ENCODE measurements at places on chromosomes 3 and 15.

DNA sequence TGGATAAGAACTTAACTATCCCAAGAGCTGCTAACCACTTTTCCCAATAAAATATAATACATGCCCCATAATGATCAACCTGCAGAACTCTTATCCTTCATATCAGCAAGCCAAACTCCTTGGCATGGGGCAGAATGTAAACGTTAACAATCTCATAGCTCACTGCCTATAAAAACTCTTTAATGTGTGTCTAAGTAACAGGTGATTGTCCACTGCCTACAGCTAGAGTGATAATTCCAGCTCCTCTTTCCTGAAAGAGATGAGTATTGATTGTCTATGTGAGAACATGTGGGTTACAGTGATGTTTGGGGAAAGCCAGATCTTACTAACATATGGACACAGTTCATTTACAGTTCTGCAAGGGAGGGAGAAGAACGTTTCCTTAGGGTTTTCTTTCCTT lies 11.3 kb upstream of the GLCE start:
- no peak for DNase-seq

GRCh38 chr15:69557707-69558409 lies 105.2 kb downstream of the RPLP1 start:
- DNase-seq, result peak; percentile 12

DNA sequence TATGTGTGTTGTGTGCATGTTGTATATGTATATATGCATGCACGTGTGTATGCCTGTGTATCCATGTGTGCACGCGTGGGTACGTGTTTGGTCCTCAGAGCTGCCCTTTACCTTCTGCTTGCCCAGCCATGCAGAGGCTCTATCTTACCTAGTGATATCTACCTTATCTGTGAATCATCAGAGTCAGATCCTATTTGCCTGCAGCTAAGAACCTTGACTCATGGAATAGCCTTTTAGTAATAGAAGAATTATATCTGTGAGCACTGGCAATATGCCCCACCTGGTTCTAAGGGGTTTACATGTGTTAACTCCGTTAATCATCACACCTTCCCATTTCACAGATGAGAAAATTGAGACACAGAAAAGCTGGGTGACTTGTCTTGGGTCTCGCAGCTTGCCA lies 11.0 kb downstream of the PGPEP1L start:
- no peak for DNase-seq

DNA sequence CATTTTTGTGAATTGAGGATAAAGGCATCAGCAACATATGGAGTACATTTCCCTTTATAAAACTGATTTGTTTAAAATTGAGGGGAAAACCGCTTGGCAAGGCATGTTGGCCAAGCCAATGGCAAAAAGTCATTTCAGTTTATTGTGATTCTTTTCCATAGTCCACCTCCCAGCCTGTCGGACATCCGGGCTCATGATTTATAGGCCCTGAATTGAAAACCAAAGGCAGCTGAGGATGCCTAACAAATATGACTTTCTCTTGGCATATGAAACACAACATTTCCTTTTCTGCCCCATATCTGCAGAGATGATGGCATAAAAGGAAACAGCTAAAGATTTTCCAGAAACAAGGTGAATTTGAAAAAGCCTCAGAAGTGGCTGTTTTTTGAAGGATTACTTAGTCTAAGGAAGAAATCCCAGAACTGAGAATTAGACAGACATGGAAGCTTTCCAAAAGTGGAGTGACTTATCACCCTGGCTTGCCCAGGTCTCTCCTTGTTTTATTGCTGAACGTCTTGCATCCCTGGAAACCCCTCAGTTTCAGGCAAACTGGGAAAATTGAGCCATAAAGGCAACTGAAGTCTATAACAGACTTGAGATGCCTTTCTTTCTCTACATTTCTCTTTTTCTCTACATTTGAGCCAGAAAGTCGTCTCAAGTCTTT lies 74.0 kb downstream of the COL8A1 start:
- no peak for DNase-seq

DNA sequence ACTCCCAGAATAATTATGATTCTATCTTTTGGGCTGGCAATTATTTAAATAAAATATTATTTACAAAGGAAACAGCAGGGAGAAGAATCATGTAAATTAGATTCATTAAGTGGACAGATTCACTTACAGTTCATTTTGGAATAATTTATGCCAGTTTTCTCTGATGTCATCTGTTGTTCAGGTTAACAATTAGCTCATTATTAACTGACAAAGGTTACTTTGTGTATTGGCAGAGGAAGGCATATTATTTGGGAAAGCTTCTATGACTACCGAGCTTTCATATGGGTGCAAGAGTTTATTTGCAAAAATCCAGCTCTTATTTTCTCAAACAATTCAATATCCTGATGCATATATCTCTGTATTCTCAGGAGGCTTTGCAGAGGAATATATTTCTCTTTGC lies 224.4 kb downstream of the CHST2 start:
- DNase-seq, result no peak

DNA sequence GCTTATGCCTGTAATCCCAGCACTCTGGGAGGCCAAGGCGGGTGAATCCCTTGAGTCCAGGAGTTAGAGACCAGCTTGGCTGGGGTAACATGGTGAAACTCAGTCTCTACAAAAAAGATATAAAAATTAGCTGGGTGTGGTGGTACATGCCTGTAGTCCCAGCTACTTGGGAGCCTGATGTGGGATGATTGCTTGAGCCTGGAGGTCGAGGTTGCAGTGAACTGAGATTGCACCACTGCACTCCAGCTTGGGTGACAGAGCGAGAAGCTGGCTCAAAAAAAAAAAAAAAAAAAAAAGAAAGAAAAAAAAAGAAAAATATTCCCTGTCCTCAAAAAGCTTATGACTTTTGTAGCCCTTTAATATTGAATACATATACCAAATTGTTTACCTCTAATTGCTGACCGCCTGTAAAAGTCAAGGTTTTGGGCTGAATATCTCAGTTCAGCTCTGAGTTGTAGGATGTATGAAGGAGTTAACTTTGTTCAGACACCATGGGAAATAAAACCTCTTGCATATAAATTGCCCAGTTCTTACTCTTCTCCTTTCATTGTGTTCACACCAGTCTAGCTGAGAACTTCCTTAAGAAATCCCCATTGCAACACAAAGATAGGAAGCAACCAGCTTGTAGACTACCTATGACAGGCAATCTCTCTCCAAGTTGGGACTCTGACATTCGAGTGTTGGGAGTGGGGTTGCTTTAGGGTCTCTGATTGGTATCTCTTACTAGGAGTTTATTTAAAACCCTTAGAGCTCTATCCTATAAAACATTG lies 97.6 kb upstream of the RASGRP1 start:
- no peak for DNase-seq

GRCh38 chr3:76698136-76698706 lies 341.7 kb upstream of the ROBO2 start:
- DNase-seq, result no peak

DNA sequence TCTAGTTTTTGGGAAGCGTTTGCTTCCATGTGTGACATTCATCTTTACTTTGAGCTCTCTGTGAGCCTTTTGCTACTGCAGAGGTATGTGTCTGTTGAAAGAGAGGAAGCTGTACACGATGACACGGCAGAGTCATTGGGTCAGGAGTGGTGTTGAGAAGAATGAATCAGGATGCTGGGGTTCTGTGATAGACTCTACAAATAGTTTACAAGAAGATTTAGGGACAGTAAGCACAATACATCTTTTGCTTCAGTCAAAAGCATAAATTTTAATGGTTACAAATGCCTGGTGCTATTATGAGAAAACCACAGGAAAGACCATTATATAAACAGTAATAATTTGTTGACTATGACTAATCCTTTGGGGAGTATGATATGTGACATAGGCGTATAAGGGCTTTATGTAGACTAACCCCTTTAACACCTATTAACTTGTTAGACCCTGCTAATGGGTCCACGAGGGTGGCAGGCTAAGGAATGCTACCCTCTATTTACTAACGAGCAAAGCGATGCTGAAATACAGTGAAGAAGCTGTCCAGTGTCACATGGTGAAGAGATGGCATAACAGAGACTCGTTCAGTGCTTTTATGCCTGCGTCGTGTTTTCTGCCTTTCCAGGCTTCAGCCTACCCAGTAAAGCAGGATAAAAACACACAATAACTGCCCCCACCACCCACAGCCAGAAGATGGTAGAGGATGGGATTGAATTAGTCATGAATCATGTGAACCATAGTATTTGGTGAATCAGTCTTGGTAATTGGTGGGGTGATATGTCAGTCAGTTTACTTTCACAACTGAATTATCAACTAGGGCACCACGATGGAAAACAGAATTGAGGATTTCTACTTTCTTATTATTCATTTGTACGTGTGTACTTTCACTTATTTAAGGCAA lies 118.8 kb downstream of the LPP start:
- DNase-seq, result no peak

GRCh38 chr3:105647047-105647446 lies 221.8 kb downstream of the CBLB start:
- DNase-seq, result no peak

DNA sequence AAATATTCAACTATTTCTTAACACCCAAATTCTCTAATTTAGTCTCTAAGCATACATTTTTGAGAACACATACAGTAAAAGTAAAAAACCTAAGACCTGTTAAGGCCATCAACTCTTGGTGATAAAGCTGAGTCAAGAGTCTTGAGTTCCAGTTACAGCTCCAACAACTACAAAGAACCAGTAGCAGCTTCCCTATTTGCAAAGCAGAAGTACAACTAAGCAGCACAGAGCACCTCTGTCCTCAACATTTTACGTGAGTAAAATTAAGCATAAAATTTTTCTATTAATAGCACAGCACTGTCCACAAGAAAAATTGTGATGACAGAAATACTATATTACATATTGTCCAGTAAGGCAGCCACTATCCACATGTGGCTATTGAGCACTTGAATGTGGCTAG lies 4.4 kb downstream of the PCOLCE2 start:
- no peak for DNase-seq

DNA sequence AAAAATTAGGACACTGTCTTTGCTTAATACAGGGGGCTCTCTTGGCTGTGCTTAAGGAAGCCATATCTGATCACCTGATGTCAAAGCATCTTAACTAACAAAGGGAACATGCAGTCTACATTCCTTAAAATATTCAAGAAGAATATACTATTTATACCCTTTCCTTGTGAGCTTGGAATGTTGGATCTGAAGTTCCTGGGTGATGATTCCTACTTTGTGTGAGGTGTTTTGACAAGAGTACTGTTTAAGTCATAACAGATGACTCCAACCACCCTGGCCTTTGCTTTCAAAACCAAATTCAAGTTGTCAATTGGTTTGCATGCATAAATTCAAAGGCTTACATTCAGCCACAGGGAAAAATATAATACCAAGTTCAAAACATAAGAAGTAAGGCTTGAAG lies 862.7 kb upstream of the SEMA6D start:
- no peak for DNase-seq

- DNase-seq, result no peak
These were observed 9.5 kb upstream of the LTK start for GRCh38 chr15:41523097-41523496.

- DNase-seq, result no peak
These were observed 517.2 kb upstream of the CBLB start for GRCh38 chr3:106386050-106386449.

DNA sequence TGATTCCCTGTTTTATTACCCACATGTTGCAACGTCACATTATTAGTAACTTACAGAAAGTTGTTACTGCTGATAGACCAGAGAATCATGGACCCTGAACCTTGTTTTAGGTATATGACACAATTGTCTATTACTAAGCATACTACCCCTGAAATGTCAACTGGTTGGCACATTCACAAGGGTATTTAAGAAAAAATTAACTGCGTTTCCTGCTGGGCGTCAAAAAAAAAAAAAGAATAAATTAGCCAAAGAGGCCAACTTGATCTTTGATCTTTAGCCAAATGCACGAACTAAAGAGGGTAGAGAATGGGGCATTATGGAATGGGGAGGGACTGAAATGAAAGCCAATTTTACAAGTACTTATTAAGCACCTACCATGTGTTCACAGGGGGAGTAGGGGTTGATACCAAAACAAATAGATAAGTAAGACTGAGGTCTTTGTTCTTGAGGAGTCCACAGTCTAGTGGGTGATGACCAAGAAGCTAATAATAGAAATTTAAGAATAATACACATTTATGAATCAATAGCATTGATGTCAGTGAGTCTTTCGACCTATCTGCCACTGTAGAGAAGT lies 17.8 kb upstream of the MUC13 start:
- DNase-seq, result no peak

DNA sequence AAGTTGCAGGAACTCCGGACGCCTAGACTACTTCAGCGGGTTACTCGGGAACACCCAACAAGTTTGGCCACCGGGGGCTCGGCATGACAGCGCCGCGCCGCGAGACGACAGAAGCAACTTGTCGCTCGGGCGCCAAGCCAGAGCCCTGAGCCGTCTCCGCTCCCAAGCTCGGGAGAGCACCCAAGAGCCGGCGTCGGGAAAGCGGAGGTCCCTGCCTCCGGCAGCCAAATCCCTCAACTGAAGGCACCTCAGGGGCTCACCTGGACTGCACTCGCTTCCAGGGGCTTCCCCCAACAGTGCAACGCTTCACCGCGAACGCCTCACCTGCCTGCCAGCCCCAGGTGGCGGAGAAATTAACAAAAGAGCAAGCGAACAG lies 640 bp downstream of the MB21D2 start:
- DNase-seq, result peak; percentile 65

DNA sequence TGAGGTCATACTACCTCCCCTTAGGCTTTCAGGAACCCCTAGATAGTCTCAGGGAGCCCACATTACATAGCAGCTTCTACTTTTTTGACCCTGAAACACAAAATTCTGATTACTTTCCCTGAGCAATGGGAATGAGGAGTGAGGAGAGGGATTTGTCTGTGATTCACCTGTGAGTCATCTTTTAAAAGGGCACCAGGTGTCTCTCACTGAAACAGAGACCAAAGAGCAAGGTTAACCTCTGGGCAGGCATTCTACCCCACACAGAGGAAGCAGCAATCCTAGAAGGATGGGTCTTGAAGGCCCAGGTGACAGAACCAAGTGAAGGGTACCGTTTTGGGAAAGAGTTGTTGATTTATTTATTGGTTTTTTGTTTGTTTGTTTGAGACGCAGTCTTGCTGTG lies 31.1 kb upstream of the UBE2E2 start:
- no peak for DNase-seq

- DNase-seq, result no peak
These were observed at the start of gene PRTG for GRCh38 chr15:55742927-55743728. Gene PRTG, minus strand, starts transcription at chr15:55743152. Its CDS starts 221 bp downstream, at chr15:55742931.

GRCh38 chr3:194900854-194901522 lies 215.3 kb downstream of the FAM43A start:
- no peak for DNase-seq

DNA sequence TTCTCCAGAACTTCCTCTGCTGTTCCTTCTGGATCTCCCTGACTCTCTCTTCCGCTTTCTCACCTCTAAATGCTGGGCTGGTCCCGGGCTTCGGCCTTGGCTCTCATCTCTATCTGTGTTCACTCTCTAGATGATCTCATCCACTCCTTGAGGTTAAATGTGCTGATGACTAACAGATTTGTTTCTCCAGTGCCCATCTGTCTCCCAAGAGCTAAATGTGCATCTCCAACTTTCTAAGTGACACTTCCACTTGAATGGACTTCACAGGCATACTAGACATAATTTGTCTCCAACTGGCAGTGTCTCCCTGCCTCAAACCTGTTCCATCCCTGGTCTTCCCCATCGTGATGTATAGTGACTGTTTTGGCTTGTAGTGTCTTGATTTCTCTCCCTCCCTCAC lies 95.3 kb downstream of the ITPR1 start:
- no peak for DNase-seq

Measured in NCI-H2029 (cell line).